ENCODE measurements at places on chromosomes 7 and 10. TPM values are rescaled to one million over a fixed set of nuclear protein-coding genes. Genes with fewer than 3 reads are reported as not detected.

The USP54 gene
- total RNA-seq, result 52.4 TPM

The HTR5A gene
- total RNA-seq, result not detected

The ANKRD7 gene
- total RNA-seq, result 2.4 TPM

The RAMP3 gene
- total RNA-seq, result not detected

The IGFBP3 gene
- total RNA-seq, result 386 TPM

The CFAP69 gene
- total RNA-seq, result 18.5 TPM

The SGCE gene
- total RNA-seq, result 23.1 TPM

The OR13A1 gene
- 0.15 TPM for total RNA-seq

The SYNPO2L gene
- total RNA-seq, result 0.76 TPM

The ANK3 gene
- 31.4 TPM for total RNA-seq

GRCh38 chr10:93469454-93469853 lies 12.7 kb downstream of the MYOF start:
- DNase-seq, result no peak

GRCh38 chr10:32225976-32226375 lies 121.0 kb downstream of the EPC1 start:
- no peak for DNase-seq

DNA sequence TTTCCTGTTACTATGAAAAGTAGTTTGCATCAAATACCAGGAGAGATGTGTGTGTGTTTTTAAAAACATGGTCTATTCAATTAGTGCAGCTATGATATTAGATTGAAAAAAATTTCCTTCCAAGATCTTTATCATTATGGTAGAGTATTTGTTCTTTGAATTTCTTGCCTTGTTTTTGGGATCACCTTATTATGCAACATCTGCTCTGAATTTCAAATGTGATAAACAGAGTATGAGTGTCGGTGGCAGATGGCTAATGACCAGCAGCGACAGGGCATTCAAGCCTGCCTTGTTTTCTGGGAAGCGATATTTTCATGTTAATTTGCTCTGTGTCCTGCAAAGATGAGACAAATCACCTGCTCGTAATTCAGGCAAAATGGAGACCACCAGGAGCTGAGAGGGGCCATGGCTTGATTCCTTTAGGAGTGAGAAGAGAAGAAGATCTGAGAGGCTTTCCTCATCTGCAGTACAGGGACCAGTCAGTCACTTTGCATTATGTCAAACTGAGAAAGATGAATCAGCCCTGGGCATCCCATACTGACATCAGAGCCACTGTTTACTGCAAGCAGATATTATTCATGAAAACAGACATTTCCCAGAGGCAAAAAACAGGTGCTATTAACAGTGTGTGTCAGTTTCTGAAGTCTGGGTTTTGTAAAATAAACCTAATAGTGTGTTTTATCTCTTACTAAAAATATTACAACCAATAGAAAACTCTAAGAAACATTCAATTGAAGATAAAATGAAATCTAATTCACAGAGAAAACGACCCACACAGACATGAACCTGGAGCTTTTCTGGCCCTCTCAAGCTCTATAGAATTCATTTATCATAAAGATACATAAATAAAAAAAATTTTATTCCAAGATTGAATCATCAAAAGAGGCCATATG lies 67.6 kb downstream of the CDK6 start:
- no peak for DNase-seq
